ENCODE measurements at places on chromosomes 5 and 9.

DNA sequence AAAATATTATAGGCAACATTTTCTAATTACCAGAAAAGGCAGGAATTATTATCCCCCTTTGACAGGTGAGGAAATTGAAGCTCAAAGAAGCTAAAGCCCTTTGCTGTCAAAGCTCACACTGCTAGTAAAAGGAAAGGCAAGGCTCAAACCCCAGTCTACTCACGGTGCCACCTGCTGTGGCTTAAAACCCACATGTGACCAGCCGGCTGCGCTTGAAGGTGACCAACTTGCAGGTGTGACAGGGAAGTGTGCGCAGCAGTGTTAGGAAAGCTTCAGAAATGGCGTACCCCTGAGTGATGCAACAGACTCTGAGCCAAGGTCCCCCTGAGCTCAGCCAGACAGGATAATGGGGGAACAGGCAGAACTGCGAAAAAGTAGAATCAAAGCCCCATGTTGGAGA is 45.2 kb downstream of the PAX5 start:
- DNase-seq: no peak

GRCh38 chr9:123419721-123420591 is 64.0 kb downstream of the CRB2 start:
- DNase-seq: no peak

DNA sequence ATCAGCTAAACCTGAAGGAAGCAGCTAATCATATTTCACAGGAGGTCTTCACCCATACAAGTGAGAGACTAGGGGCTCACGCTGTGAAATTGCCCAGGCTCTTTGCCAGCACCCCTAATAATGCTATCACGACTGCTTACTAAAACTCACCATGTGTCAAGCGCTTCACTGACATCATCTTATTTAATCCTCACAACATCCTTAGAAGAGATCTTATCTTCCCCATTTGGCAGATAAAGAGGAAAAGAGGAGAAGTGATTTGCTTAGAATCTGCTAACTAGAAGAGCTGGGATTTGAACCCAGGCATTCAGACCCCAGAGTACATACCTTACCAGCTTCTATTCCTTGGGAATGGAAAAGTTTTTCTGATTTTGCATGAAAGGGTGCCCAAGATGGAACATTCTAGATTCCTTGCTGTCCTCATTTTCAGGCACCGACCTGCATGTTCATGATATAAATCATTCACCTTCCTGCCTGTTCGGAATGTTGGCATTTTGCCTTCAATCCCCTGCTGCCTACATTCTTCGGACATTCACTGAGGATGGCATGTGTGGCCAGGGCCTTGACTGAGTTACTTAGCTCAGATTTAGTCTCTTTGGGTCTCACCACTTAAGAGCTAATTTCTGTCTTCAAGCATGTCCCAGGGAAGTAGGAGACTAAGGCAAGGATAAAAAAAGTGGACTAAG is 88.1 kb downstream of the SH3TC2 start:
- DNase-seq: no peak

- DNase-seq: no peak
These were observed 287.7 kb upstream of the DAP start for GRCh38 chr5:11048760-11049159.

DNA sequence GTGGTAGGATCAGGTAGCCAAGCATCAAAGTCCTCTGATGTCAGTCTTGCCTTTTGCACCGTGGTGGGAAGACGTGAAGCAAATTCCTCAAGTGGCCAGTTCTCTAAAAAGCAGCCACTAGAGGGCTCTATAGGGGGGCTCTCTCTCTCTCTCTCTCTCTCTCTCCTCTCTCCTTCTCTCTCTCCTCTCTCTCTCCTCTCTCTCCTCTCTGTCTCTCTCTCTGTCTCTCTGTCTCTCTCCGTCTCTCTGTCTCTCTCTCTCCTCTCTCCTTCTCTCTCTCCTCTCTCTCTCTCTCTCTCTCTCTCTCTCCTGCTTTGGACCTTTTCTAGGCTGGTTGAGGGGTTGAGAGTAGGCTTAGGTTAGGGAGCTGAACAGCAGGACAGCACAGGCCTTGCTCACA is 13.9 kb upstream of the OSMR start:
- no peak for DNase-seq

GRCh38 chr9:8783941-8784340 is 984.4 kb upstream of the DMAC1 start:
- no peak for DNase-seq

- no peak for DNase-seq
These were observed 57.0 kb upstream of the GRAMD2B start for GRCh38 chr5:126366199-126366560.

- no peak for DNase-seq
These were observed 74.1 kb upstream of the SAP30L start for GRCh38 chr5:154371687-154372086.

- DNase-seq: no peak
These were observed 136.6 kb downstream of the ADAMTS12 start for GRCh38 chr5:33755231-33755630.

DNA sequence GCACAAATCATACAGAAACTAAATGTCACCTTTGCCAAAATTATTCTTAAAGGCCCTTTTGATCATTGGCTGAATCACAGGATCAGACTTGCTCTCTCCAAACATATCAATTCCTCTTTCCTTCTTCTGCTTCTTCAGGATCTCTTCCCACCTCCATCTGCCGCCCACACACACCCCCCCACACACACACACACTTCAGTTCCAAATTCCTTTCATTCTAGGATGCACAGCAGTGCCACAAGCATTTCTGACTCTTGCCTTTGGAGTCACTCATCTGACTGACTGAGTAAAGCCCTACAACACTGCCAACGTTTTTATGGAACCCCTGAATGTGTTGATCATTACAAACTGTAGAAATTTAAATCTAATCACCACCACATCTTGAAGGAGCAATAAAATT is 22.9 kb downstream of the DNAH5 start:
- DNase-seq: no peak

DNA sequence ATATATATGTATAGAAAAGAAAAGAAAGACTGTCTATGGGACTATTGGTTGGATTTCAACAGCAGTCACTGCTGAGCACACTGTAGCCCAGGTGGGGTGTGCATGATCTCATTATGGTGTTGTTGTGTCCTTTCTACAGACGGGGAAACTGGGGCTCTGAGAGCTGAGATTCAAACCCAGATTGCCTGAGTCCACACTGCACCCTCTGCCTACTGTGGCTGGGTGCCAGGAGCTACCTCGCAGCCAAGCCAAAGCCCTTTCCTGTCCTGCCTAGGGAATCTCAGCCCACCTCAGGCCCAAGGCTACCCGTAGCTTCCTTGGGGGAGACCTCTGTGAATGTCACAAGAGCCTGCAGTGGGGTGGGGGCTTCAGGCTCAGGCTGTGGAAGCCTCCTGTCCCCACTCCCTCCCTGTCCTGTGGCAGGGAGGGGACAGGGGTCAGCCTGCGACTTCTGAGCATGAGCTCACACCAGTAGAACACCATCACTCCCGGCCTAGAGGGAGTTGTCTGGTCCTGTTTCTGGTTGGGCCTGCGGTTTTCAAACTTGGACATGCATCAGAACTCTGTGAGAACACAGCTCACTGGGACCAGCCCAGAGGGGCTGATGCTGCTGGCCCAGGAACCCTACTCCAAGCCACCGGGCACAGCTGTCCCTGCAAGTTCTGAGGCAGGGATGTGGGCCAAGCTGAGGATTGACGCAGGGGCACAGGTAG is 7.9 kb upstream of the NINJ1 start:
- no peak for DNase-seq

DNA sequence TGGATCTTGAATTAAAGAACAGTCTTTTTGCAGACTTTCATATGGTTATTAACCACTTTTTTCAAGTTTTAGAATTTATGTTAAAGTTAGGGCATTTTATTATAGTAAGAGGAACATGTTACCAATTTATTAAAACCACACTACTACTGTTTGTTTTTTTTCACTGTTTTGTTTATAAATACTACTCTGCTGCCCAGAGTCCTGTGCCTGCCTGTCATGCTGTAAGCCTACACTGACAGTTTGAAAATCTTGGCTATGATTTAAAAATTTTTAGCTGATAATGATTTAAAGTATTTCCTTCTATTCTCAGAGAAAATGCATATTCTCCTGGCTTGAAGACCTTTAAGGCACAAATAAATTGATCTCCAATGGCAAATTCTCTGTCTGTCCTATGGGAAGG is 128.7 kb downstream of the RPS23 start:
- no peak for DNase-seq

GRCh38 chr5:67021521-67021920 is 175.1 kb downstream of the CD180 start:
- no peak for DNase-seq

DNA sequence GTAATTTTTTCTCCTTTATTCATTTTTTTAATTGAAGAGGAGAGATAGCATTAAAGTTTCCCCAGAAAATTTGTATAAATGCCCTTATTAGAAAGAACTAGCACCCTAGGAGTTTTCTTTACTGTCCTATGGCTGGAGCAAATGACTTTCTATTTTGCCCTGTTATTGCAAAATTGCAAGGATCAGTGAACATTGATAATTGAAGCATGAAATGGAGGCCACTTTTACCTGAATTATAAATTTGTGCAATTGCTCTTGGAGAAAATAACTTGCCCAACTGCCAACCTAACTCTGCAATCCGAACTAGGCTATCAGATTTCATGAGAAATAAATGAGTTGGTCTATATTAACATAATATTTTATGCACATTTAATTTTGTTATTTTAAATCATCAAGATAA is 111.9 kb downstream of the MTRR start:
- DNase-seq: no peak

DNA sequence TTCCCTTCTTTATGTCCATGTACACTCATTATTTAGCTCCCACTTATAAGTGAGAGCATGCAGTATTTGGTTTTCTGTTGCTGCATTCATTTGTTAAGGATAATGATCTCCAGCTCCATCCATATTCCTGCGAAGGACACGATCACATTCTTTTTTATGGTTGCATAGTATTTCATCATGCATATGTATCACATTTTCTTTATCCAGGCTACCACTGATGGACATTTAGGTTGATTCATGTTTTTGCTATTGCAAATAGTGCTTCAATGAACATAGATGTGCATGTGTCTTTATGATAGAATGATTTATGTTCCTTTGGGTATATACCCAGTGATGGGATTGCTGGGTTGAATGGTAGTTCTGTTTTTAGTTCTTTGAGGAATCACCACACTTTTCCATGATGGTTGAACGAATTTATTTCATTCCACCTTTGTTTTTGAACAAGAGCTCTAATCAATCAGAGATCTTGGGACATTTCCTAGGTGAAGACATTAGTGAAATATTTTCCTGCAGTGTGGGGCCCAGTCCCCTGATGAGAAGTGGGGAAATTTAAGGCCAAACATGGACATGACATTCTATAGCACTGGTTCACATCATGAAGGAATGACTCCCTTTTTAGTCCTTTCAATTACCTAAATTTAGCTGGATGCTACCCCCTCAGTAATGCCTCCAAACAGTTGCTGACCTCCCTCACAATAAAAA is 7.1 kb upstream of the TEX48 start:
- no peak for DNase-seq

DNA sequence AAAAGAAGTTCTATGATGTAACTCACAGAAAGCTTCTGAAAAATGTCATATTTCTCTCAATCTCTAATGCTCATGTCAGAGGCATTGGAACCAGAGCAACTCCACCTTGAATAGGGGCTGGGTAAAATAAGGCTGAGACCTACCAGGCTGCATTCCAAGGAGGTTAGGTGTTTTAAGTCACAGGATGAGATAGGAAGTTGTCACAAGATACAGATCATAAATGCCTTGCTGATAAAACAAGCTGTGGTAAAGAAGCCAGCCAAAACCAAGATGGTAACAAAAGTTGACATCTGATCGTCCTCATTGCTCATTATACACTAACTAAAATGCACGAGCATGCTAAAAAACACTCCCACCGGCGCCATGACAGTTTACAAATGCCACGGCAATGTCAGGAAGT is 411.1 kb upstream of the GRIA1 start:
- DNase-seq: no peak
